ENCODE measurements at places on chromosomes 5 and 9.

- DNase-seq: no peak
Measured at GRCh38 chr9:71122421-71122820, 1.0 kb upstream of the TRPM3 start.

DNA sequence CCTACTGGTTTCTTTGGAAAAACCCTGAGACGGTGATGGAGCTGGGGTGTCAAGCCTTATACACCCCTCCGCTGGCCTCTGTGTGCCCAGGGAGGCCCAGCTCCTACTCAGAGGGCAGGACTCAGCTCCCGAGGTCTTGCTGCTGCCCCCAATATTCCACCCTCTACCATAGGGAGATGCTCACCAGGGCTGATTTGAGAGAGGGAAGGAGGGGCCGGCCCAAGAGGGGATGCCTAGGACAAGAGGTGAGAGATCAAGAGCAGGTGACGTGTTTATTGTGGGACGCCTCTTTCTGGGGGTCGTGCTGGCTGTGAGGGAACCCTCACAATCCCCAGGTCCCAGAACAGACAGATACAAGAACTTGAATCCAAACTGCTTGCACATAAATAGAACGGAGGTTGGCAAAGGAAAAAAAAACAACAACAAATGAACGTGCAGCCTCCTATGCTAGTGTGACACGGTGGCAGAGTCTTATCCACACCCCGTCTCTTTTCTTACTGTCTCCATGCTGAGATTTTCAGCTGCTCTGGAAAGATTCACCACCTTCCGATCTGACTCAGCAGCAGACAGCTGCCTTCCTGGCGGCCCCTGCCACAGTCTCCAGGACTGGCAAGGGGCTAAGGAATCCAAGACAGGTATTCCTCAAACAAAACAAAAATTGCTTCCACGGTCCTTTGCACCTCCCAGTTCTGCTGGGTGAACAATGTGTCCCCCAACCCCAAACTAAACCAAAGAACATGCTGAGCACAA lies 22.3 kb downstream of the FABP6 start:
- DNase-seq: no peak

- no peak for DNase-seq
Measured at GRCh38 chr5:146447734-146448380, 724 bp downstream of the TCERG1 start.

GRCh38 chr9:89497257-89497963 lies 503 bp downstream of the SEMA4D start:
- no peak for DNase-seq

- no peak for DNase-seq
Measured at GRCh38 chr5:33477816-33478215, 37.1 kb downstream of the TARS1 start.

- no peak for DNase-seq
Measured at GRCh38 chr5:112795944-112796678, 58.4 kb downstream of the APC start.

GRCh38 chr9:27125030-27125429 lies 16.0 kb downstream of the TEK start:
- DNase-seq: no peak

DNA sequence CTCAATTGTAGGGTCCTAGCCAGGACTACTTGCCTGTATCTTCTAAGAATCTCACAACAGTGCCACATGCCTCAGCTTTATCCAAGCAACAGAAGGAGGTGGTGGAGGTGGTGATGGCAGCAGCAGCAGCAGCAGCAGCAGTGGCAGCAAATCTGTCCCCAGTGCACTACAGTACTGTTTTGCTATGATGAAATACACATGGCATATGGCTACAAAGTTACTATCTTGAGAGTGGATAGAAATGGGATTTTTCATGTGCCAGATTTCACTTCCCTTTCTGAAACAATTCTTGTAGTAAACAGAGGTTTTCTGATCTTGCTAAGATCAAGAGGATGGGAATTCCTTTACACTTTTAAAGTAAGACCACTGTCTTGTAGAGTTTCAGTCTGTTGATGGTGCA lies 8.1 kb upstream of the CYSTM1 start:
- DNase-seq: no peak

GRCh38 chr5:53418826-53419658 lies 61.4 kb upstream of the FST start:
- no peak for DNase-seq

DNA sequence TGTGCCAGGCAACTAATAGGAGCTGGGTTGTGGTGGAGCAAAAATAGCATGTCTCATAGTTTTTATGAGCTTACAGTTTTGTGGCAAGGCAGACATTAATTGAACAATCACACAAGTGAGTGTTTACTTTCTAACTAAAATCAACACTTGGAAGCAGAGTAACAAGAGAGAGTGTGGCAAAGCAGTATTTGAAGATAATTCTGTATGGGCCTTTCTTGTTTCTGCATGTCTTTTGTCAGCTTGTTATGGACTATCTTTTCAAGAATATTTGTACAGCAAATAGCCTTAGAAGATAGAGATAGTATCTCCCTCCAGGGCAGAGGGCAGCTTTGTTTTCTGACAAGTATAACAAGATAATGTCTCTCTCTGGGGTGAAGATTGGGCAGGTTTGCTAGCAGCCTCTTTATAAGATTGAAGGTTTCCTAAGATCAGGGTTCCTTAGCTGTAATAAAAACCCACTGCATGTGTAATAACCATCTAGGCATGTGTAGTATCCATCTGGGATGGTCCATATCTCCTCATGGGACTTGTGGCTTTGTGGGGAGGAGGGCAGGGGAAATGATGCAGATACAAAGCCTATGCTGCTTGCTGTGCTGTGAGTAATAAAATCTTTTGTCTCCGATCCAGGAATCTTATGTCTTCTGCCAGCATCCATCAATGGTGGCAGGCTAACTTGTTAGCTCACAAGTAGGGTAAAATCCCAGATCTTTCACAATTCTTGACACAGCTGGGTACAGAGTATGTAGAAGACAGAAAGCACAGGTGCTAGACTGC lies 479.9 kb downstream of the KDM4C start:
- no peak for DNase-seq

Measured in T-helper 17 cell (primary cell).